ENCODE measurements at places on chromosomes 2 and 18. TPM values are rescaled to one million over a fixed set of nuclear protein-coding genes. Genes with fewer than 3 reads are reported as not detected.

The ZNF236 gene
- 9.7 TPM for total RNA-seq

The INHBB gene
- total RNA-seq: 0.30 TPM

The CPS1 gene
- 3.3 TPM for total RNA-seq

The EGR4 gene
- not detected for total RNA-seq

The DDX18 gene
- total RNA-seq: 63.3 TPM

The CRYGC gene
- total RNA-seq: not detected

The LAMA1 gene
- total RNA-seq: 7.7 TPM

The ANKRD29 gene
- total RNA-seq: 1.1 TPM

The SCN9A gene
- total RNA-seq: 12.0 TPM

DNA sequence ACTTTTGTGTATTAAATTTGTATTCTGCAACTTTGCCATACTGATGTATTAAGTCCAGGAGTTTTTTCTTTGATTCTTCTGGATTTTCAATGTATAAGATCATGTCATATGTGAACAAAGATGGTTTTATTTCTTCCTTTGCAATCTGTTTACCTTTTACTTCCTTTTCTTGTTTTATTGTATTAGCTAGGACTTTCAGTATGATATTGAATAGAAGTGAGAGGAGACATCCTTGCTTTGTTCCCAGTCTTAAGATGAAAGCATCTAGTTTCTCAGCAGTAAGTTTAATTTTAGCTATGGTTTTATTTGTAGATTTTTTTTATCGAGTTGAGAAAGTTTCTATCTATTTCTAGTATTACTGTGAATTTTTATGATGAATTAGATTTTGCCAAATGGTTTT, 25.5 kb downstream of the VRK2 start:
- H3K4me1 ChIP-seq: no peaks in the 10 kb centered on the region
- no peak for DNase-seq
- H3K4me3 ChIP-seq: no peak overlapping the region
- no peaks in the 10 kb centered on the region for H3K36me3 ChIP-seq
- no peak overlapping the region for H3K27ac ChIP-seq

GRCh38 chr2:36184848-36185247, 170.7 kb upstream of the CRIM1 start:
- H3K27ac ChIP-seq: no peak overlapping the region
- no peaks in the 10 kb centered on the region for H3K4me1 ChIP-seq
- H3K36me3 ChIP-seq: no peaks in the 10 kb centered on the region
- no peaks in the 10 kb centered on the region for H3K27me3 ChIP-seq

DNA sequence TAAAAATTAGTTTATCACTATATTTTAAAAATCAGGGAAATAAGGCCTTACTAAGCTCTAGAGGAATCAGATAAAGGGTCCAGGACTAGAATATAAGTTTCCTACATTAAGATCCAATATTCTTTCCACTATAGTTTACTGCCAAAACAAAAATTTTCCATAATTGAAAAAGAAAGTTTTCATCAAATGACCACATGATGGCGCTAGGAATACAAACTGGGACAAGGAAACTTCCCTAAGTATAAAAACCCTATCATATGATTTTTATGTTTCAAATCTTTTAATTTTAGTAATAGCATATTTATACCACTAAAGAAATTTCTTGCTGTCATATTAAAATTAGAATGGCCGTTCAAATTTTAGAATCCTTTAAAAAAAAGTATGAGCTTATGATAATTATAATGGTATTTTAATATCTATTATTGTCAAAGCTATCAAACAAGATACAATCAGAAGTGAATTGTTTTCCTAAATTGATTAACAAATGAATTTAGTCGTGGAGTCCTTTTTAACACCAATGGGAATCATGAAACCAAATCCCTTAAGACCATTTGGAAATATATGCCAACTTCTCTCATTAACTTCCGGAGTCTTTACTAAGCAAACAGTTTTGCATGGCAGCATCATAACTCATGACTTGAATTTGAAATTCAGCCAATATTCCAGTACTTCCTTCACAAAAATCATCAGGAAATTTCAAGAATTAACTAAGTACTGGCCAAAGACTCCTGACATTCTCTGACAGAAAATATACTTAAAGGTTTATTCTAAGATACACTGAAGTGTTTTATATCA, 70.3 kb downstream of the SCN1A start:
- no peaks in the 10 kb centered on the region for H3K4me1 ChIP-seq
- no peaks in the 10 kb centered on the region for H3K36me3 ChIP-seq
- H3K27me3 ChIP-seq: no peaks in the 10 kb centered on the region
- H3K4me3 ChIP-seq: no peak overlapping the region
- no peak for DNase-seq

DNA sequence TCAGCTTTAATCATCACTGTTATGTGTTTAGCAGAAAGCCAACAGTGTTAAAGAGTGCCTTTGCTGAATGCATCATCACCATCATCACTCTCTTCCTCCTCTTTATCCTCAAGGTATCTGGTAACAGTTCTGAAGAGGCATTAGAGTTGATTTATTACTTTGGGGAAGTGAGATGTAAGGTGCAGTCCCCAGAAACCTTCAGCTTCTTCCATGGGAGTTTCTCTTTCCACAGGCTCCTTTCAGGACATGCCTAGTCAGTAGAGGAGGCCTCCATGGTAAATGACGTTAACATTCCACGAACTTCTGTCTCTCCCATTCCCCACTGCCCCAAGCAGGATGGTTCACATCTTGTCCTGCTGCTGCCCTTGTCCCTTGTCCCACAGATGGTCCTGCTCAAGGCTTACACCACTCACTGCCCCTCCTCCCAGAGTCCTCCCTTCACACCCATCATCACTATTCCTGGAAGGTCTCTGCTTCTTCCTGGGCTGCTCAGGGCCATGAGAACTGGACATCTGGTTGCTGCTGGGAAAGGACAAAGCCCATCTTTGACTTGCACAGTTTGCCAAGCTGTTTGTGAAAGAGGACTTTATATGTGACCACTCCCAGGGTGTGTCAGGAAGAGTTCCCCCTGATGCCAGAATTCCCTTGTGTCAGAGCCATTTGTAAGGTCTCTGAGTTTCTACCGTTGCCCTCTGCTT, 5.3 kb upstream of the REG1A start:
- H3K27ac ChIP-seq: no peak overlapping the region
- H3K4me3 ChIP-seq: no peak overlapping the region
- no peaks in the 10 kb centered on the region for H3K4me1 ChIP-seq
- no peak for DNase-seq
- peaks cover under 1% of the 10 kb centered on the region for H3K27me3 ChIP-seq

DNA sequence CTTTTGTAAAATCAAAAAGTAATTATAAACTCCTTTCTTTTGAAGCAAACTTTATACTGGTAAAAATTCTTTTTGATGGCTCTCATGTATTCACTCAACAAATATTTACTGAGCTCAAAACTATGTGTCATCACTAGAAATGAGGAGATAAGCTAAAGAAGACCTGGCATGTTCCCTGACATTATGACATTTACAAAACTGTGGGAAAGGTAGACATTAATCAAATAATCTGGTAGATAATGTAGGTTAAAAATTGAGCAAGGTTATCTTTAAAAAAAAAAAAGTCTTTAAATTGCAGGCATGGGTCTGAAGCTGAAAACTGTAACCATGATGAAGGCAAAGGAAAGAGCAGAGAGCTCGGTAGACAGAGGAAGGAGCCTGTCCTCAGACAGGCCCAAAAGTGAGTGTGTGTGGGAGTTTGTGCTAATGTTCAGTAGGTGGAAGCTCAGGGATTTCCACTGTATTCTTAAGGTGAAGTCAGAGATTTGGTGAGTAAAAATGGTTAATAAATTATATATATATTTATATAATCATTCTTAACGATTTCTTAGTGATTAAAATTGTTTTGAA, 612.9 kb downstream of the LRP1B start:
- H3K4me1 ChIP-seq: no peaks in the 10 kb centered on the region
- no peaks in the 10 kb centered on the region for H3K27me3 ChIP-seq

- H3K4me3 ChIP-seq: no peak overlapping the region
- no peaks in the 10 kb centered on the region for H3K27me3 ChIP-seq
- H3K36me3 ChIP-seq: no peaks in the 10 kb centered on the region
- no peak for DNase-seq
- no peak overlapping the region for H3K27ac ChIP-seq
Observed at GRCh38 chr18:35584735-35585134, 3.2 kb downstream of the GALNT1 start.

DNA sequence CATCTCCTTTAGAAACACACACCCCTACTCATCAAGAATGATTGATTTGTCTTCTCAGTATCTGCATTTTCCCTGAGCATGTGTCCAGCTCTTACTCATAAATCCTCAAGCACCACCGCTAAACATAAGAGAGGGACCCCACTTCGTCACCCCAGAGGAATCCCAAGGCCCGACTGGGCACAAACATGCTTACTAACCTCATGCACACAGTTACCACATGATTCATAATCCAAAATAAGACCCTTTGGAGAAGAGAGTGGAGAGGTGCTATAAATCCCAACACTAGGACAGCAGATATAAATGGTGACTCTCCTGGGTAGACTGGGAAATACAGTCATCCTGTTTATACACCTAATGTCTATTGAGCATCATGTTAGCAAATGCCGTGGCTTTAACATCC, 843.2 kb upstream of the ID2 start:
- no peak for DNase-seq
- H3K4me3 ChIP-seq: no peak overlapping the region
- no peak overlapping the region for H3K27ac ChIP-seq
- H3K4me1 ChIP-seq: no peaks in the 10 kb centered on the region

DNA sequence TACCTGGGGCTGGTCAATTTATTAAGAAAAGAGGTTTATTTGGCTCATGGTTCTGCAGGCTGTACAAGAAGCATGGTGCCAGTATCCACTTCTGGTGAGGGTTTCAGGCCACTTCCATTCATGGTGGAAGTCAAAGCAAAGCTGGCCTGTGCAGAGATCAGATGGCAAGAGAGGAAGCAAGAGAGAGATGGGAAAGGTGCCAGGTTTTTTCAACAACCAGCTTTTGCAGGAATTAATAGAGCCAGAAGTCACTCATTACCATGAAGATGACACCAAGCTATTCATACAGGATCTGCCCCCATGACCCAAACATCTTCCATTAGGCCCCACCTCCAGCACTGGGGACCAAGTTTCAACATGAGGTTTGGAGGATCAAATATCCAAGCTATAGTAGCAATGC, 56.8 kb upstream of the ST3GAL5 start:
- DNase-seq: no peak
- H3K27ac ChIP-seq: no peak overlapping the region
- no peaks in the 10 kb centered on the region for H3K27me3 ChIP-seq

DNA sequence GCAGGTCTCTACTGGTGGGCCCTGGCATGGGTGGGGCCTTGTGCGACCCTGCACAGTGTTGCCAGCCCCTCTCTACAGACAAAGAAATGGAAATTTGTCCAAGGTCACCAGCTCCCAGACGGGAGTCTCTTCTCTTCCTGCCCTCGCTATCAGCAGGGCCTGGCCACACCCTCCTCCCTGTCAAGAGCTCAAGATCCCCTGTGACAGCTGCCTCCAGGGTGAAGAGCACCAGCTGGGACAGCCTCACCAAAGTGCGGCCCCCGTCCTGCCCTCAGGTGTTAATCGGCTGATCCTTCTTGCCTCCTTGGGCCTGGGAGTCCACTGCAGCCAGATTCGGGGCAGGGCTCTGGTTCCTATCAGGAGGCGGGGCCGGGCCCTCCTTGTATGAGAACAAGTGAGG, 259.1 kb downstream of the TWIST2 start:
- H3K4me3 ChIP-seq: no peak overlapping the region
- no peaks in the 10 kb centered on the region for H3K27me3 ChIP-seq
- DNase-seq: no peak
- no peaks in the 10 kb centered on the region for H3K4me1 ChIP-seq
- no peak overlapping the region for H3K27ac ChIP-seq
- peaks cover 12% of the 10 kb centered on the region for H3K36me3 ChIP-seq

DNA sequence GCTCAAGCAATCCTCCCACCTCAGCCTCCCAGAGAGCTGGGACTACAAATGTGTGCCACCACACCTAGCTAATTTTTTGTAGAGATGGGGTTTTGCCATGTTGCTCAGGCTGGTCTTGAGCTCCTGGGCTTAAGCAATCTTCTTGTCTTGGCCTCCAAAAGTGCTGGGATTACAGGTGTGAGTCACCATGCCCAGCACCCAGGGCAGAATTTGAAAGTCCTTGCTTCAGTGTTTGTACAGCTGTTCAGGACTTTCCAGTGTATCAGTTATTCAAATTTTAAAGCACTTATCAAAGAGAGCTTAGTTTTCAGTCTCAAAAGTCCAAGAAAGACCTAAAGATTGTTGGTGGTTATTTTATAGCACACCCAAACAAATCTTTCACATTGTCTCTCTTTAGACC, 43.6 kb upstream of the VPS54 start:
- H3K4me3 ChIP-seq: no peak overlapping the region
- peak; percentile 42 for DNase-seq
- H3K27me3 ChIP-seq: no peaks in the 10 kb centered on the region
- H3K4me1 ChIP-seq: peaks cover 7% of the 10 kb centered on the region
- H3K27ac ChIP-seq: peak overlapping the region; percentile 28

DNA sequence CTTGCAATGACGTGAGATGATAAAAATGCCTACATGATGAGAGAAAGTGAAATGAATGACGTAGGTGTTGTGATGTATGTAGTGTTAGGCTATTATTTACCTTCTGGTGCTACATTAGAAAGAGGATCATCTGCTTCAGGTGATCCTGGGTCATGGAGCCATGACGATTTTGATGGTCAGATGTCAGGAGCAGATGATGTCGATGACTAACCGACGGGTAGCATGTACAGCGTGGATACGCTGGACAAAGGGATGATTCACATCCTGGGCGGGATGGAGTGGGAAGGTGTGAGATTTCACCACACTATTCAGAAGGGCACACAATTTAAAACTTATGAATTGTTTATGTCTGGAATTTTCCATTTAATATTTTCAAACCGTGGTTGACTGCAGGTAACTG, 43.5 kb upstream of the ACVR1C start:
- no peak for DNase-seq
- no peak overlapping the region for H3K27ac ChIP-seq
- H3K4me1 ChIP-seq: no peaks in the 10 kb centered on the region
- no peaks in the 10 kb centered on the region for H3K36me3 ChIP-seq
- H3K4me3 ChIP-seq: no peak overlapping the region

- H3K4me1 ChIP-seq: no peaks in the 10 kb centered on the region
- H3K4me3 ChIP-seq: no peak overlapping the region
- DNase-seq: no peak
Observed at GRCh38 chr18:9701609-9702349, 6.3 kb upstream of the RAB31 start.

All from colonic mucosa (tissue), 4 donors.